Erythroblast (primary cell): ENCODE measurements at places on chromosomes 6 and 20.

DNA sequence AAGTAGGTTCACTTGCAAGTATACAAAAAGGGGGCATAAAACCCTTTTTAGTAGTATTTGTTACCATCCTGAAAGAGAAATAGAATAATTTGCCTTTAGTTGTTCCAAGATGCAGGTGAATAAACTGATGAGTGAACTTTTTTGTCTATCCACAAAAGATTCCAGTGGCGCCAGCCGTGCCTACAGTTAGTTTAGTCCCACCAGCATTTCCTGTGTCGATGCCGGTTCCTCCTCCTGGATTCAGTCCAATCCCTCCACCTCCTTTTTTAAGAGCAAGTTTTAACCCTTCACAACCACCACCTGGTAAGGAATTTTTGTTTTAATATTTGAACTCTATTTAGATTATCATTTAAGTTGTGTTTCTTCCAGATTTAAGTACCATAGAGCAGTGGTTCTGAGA is 90.9 kb downstream of the SCAF8 start:
- DNase-seq, result no peak

DNA sequence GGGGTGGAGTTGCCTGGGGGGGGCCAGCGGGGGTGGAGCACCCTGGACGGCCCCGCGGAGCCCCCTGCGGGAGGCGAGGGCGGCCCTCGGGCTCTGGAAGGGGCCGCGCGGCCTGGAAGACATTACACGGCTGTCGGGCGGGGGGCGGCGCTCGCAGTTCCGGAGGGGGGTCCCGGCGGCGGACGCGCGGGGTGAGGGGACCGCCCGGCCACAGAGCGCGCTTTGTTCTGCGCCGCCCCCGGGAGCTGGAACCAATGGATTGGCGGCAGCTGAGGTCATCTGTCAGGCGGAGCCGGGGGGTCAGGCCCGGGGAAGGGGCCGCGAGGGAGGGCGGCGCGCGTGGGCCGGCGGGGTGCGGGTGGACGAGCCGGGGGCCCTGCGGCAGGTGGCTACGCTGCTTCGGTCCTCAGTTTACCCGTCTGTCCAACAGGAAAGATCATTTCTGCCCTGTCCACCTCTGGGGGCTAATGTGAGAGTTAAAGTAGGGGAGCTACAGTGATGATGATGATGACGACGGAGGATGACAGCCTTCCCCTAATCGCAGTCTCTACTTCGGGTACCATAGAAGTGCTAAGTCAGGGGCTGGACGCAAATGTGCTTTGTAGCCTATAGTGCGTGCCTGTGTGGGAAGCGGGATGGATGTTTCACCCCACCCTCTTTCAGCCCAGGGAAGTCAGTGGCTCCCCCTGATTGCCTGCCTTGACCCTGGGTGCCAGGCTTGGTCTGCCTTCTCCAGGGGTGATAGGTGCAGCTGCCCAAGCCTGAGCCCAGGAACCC is 10.4 kb downstream of the SRXN1 start:
- DNase-seq, result peak; percentile 22

DNA sequence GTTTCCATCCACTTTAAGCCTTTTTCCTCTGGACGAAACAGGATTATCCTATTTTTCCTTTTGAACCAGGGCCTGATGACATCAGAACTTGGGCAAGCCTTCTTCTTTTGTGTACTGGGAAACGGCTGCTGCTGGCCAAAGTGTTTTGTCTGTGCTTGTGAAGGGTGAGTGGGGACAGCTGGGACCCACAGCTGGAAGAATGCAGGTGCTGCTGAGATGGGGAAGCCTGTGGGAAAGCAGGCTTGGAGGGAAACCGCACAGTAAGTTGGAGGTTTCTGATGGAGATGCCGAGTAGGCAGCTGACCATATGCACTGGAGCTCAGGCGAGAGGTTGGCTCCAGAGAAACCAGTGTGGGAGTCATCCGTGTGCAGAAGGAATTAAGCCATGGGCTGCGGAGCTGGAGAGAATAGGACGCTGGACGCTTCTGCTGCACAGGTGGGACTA is 8.5 kb upstream of the PSMG4 start:
- DNase-seq, result no peak

DNA sequence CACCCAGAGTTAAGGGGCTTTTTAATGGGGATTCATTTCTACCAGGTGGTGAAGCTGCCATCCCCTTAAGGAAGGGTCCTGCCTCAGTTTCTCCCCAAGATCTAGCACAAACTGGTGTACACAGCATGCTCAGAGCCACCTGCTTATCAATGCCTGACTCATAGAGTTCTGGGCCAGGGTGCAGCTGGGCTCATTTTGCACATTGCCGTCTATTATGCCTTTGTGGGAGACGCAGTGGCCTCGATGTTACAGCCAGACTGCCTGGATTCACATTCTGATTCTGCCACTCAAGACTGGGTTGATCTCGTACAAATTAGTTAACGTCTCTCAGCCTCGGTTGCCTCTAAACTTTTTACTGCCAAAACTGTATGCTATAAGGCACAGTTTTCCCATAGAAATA is 365.7 kb downstream of the ZFAND3 start:
- DNase-seq, result no peak

- DNase-seq, result no peak
Measured at GRCh38 chr6:123338394-123338793, 298.4 kb downstream of the TRDN start.

- no peak for DNase-seq
Measured at GRCh38 chr6:101275251-101275650, 118.3 kb upstream of the GRIK2 start.

- peak; percentile 83 for DNase-seq
Measured at GRCh38 chr6:70371454-70372105, 41.7 kb upstream of the FAM135A start.

GRCh38 chr6:1587546-1587945 is 22.2 kb upstream of the FOXC1 start:
- DNase-seq, result no peak

- peak; percentile 18 for DNase-seq
Measured at GRCh38 chr6:44925100-44925739, 402.9 kb upstream of the RUNX2 start.

DNA sequence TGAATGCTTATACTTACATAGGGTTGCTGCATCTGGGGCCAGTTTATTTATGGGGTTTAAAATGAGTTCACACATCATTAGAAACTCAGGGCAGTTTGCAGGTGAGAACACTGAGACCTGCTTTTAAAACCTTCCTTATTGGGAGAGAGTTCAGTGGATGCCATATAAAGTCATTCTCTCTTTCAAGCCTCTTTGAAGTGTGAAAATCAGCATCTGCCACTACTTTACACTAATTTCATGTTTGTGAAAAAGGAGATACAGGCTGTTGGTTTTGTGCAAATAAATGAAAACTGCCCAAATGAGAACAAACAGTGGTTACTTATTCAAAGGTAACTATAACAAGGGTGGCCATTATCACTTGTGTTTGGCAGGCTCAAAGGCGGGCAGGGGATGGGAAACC is 530.5 kb downstream of the KIF16B start:
- DNase-seq, result no peak

DNA sequence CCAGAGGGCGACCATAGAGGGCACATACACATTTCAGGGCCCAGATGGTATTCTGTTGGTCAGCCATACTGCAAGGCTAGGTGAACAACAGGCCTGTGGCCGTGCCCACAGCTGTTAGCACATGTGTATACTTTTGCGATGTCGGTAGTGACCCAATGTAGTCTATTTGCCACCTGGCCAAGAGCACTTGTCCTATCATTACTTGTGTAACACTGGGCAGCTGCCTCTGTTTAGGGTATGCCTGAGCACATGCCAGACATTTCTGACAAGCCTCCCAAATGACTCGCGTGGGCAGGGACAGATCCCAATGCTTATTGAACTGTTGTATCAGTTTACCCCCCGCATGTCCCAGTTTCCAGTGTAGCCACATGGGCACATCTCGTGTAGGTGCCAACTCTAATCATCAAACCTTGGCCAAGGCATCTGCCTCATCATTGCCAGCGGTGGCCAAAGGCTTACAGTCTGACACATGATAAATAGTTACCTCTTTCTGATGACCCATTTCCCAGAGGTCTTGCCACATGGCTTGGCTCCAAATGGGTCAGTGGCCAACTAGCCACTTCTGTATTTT is 74.4 kb upstream of the FBXL4 start:
- no peak for DNase-seq

- DNase-seq, result no peak
Measured at GRCh38 chr6:48080227-48081009, 30.6 kb downstream of the PTCHD4 start.

DNA sequence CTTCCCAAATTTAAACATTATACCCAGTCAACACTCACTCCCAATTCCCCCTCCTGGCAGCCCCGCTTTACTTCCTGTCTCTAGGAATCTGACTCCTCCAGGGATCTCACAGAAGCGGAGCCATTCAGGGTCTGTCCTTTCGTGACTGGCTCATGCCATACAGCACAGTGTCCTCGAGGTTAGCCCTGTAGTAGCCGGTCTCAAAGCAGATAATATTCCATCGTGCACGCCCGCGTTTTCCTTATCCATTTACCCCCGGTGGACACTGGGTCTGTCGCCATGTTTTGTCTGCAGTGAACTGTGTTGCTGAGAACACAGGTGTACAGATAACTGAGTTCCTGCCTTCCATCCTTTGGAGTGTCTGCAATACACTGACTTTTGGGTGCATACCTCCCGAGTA is 95.3 kb downstream of the TTLL2 start:
- DNase-seq, result no peak

DNA sequence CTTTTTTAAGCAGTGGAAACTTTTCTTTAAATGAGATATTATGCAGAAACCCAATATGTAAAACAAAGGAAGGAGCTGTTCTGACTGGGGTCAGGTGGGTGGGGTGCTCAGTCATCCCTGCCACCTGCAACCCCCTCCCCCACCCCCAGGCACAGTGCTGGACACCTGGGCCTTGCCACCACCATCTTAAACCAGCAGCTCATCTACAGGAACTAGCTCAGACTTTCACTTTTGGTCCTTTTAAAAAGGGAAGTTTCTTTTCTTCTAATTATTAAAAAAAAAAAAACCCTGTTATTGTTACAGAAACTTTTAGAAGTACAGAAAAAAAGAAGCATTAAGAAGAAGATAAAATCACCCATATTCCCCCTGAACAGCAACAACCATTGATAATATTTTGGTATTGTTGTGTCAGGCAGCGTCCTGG is 37.1 kb downstream of the PPP1R16B start:
- no peak for DNase-seq

DNA sequence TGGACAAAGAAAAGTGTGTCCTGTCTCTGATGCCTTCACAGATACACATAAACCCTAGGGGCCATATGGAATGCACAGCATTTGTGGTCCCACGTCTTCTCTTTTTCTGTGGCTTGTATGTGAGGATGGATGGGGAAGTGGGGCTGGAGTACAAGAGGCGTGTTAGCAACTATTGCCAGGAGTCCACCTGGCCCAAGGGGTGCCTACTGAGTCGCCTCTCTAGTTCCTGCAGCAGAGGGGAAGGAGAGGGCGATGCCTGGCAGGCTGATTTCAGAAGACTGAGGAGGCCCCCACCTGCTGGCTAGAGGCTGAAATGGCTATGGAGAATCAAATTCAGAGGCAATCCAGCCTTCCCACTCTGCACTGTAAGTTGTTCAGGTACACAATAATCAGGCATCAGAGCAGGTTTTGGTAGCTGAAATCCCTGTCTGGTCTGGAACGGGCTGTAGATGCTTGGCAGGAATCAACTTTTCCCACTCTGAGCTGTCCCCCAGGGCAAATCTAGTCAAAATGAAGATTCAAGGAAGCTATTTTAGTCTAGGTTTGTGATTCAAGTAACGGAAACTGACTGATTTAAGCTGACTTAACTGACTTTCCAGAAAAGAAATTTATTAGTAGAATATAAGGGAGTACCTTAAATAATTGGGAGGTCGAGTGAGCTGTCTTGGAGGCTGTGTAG is 14.9 kb upstream of the PPARD start:
- peak; percentile 46 for DNase-seq

- no peak for DNase-seq
Measured at GRCh38 chr20:20549704-20550103, 162.7 kb downstream of the RALGAPA2 start.

DNA sequence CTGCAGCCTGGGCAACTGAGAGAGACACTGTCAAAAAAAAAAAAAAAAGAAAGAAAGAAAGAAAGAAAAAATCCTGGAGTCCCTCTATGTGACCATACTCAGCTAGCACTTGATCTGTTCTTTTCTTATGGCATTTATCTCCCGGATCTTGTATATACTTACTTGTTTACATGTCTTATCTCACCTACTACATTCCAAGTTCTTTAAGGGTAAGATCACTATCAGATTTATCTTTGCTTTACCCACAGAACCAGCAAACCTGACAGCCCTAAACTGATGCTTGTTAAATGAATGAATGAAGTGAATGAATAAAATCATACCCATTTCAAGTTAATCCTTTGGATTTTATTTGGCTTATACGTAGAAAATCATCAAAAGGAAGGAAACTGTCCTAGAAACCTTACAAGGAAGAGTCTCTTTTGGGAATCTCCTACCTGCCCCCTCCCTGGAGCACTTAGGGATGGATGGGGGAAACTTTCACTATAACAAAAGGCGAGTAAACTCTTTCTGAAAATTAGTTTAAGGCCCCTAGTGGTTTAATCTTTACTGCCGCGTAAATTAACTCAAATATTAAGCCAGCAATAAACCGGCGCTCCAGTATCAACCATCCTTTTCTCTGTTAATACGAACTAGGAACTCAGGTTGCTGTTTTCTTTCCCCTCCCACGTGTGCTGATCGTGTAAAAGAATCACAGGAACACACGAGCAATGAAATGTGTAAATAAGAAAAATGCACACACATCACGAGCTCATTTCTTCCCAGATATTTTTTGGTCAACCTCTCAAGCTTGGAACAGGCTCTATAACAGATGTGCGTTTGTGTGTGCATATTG is 1.3 kb upstream of the UTRN start:
- DNase-seq, result no peak

DNA sequence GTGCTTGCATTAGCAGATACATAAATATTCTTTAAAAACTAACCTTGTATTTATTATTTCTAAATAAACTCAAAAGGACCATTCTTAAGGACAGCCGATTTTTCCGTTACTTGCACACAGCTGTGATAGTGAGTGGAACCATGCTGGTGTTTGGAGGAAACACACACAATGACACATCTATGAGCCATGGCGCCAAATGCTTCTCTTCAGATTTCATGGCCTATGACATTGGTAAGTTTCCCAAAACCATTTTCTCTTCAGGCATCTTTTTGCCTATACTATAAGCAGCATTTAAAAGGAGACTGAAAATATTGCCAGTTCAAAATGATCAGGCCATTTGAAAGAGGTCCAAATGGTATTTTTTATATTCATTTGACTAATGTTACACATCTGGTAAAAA is 92.3 kb downstream of the ATRN start:
- no peak for DNase-seq

GRCh38 chr6:9086331-9086730 is 651.0 kb upstream of the SLC35B3 start:
- DNase-seq, result no peak

- DNase-seq, result no peak
Measured at GRCh38 chr6:108549241-108549640, 11.5 kb upstream of the FOXO3 start.

GRCh38 chr20:39944861-39945260 is 744.2 kb downstream of the MAFB start:
- no peak for DNase-seq
